ENCODE measurements at places on chromosomes 2 and 18. TPM values are rescaled to one million over a fixed set of nuclear protein-coding genes. Genes with fewer than 3 reads are reported as not detected.

- DNase-seq, result no peak
Measured at GRCh38 chr18:48750485-48751175, 200.1 kb downstream of the SMAD7 start.

GRCh38 chr2:174051068-174051467, 85.9 kb upstream of the SP3 start:
- DNase-seq, result no peak

GRCh38 chr2:212936572-212936971, 214.8 kb downstream of the IKZF2 start:
- no peak for DNase-seq

- DNase-seq, result no peak
Measured at GRCh38 chr2:235951982-235952381, 216.2 kb downstream of the GBX2 start.

- DNase-seq, result no peak
Measured at GRCh38 chr18:39225373-39225772, 1659.8 kb upstream of the CELF4 start.

- DNase-seq, result no peak
Measured at GRCh38 chr2:38030635-38031355, 45.2 kb downstream of the CYP1B1 start.

DNA sequence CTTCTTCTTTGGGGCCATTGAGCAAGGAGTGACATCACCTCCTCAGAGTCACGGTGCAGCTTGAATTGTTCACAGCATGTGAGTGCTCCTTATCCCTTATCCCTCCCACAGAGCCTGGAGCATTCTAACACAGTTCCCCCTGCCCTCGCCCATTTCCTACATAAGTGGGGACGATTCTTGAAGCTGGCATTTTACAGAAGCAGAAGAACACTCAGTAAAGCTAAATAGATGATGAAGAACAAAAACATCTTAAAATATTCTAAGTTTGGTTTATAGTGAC, 135.8 kb upstream of the APCDD1 start:
- no peak for DNase-seq

- no peak for DNase-seq
Measured at GRCh38 chr2:38440655-38441054, 63.6 kb upstream of the ATL2 start.

GRCh38 chr2:120488531-120488930, 142.6 kb downstream of the INHBB start:
- no peak for DNase-seq

The MAP4K3 gene
- total RNA-seq, result 78.4 TPM

The TFCP2L1 gene
- 0.16 TPM for total RNA-seq

The PHOSPHO2 gene
- total RNA-seq, result 9.4 TPM

The ABCB11 gene
- 0.18 TPM for total RNA-seq
